ENCODE measurements at places on chromosomes 3 and 15.

DNA sequence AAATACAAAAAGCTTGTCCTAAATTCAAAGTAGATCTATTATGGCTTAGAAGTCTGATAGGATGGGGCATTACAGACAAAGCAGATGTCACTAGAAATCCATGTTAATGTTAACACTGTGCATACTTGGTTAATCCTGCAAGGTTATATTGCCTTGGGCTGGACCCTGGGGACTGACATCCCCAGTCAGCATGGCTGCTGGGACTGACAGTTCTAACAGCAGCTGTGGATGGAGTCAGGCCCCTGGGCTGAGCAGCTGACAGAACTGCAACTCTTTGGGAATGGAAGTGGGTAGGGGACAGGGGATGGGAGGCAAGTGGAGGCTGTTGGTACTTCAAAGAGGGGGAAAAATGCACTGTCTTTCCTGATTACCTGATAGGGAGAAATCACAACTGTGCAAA, 7.5 kb downstream of the P2RY1 start:
- no peak for DNase-seq
- H3K27me3 ChIP-seq, result no peaks in the 10 kb centered on the region
- no peak overlapping the region for H3K4me3 ChIP-seq
- H3K36me3 ChIP-seq, result no peaks in the 10 kb centered on the region
- H3K4me1 ChIP-seq, result peaks cover 14% of the 10 kb centered on the region

GRCh38 chr3:86047161-86047560, 943.8 kb downstream of the VGLL3 start:
- H3K36me3 ChIP-seq, result no peaks in the 10 kb centered on the region
- no peak for DNase-seq

GRCh38 chr3:129758306-129758705, 135.2 kb downstream of the TMCC1 start:
- DNase-seq, result no peak
- H3K27me3 ChIP-seq, result no peaks in the 10 kb centered on the region
- H3K36me3 ChIP-seq, result no peaks in the 10 kb centered on the region
- H3K4me3 ChIP-seq, result no peak overlapping the region
- no peak overlapping the region for H3K27ac ChIP-seq

GRCh38 chr15:39939487-39940452, 5.9 kb downstream of the EIF2AK4 start:
- H3K4me1 ChIP-seq, result peaks cover 3% of the 10 kb centered on the region
- no peak overlapping the region for H3K4me3 ChIP-seq
- H3K27me3 ChIP-seq, result no peaks in the 10 kb centered on the region
- peaks cover 8% of the 10 kb centered on the region for H3K36me3 ChIP-seq
- H3K27ac ChIP-seq, result no peak overlapping the region
- no peak for DNase-seq
